ENCODE measurements at places on chromosomes 12 and 14. TPM values are rescaled to one million over a fixed set of nuclear protein-coding genes. Genes with fewer than 3 reads are reported as not detected.

DNA sequence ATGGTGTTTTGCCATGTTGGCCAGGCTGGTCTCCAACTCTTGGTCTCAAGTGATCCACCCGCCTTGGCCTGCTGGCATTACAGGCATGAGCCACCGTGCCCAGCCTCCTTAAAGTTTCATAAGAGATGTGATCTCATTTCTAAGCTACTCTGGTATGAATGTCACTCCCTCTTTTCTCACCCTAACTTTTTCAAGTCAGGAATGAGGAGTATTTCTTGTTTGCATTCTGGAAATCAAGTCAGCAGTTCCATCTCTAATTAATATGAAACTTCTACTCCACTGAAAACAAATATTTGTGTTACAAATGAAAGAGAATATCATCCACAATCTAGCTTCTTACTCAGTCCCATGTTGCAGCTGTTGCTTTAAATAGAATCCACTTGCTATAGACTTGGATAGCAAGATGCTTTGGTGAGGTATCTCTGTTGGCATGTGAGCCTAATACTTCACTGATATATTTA is 61.3 kb downstream of the ARF6 start:
- H3K36me3 ChIP-seq: no peaks in the 10 kb centered on the region
- H3K27me3 ChIP-seq: no peaks in the 10 kb centered on the region
- DNase-seq: no peak
- H3K27ac ChIP-seq: no peak overlapping the region
- peaks cover 15% of the 10 kb centered on the region for H3K4me1 ChIP-seq

GYS2 gene
- 0.11 TPM for total RNA-seq

- peak overlapping the region; percentile 21 for H3K4me3 ChIP-seq
- H3K27ac ChIP-seq: no peak overlapping the region
- no peaks in the 10 kb centered on the region for H3K27me3 ChIP-seq
- peak; percentile 71 for DNase-seq
Measured at GRCh38 chr12:31832740-31833729, 104.2 kb upstream of the AMN1 start.

DNA sequence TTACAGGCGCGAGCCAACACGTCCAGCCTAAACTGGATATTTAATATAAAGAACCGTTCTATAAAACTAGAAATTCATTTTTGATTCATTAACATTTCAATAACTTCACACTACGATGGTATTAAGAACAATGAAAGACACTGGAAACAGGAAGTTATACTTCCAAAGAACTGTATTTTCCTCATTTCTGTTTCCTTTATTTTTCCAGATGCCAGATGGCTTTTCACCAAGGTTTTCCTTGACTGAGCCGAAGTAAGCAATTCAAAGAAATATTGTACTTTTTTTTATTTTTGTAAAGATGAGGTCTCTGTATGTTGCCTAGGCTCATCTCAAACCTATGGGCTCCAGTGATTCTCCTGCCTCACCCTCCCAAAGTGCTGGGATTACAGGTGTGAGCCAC is 28.2 kb downstream of the EEA1 start:
- H3K4me1 ChIP-seq: peaks cover 13% of the 10 kb centered on the region
- no peak for DNase-seq
- no peaks in the 10 kb centered on the region for H3K36me3 ChIP-seq
- no peaks in the 10 kb centered on the region for H3K27me3 ChIP-seq
- no peak overlapping the region for H3K4me3 ChIP-seq

- H3K27me3 ChIP-seq: no peaks in the 10 kb centered on the region
- H3K4me3 ChIP-seq: no peak overlapping the region
- no peak overlapping the region for H3K27ac ChIP-seq
Measured at GRCh38 chr12:13347241-13348043, 150.9 kb downstream of the EMP1 start.

KRT80 gene
- not detected for total RNA-seq

Data from CD4-positive, alpha-beta memory T cell (primary cell).